ENCODE measurements at places on chromosomes 12 and 14.

GRCh38 chr12:107558816-107559382 lies 126.7 kb upstream of the PWP1 start:
- no peak for DNase-seq

DNA sequence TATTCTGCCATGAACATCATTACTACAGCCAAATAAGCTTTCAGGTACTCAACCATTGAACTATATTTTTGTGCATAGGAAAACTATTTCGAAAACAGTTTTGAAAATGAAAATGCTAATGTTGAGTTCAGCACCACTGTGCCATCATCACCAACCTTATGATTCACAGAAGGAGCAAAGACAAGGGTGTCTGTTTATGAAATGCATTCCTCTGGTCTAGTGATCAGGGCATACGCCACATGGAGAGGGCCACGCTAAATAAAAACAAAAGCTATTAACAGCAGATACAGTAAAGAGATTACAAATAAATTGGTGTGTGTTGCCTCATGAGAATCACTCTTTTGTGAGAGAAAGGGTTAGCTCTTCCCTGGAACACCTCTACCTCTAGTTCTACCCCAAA lies 43.2 kb upstream of the BMAL2 start:
- no peak for DNase-seq

DNA sequence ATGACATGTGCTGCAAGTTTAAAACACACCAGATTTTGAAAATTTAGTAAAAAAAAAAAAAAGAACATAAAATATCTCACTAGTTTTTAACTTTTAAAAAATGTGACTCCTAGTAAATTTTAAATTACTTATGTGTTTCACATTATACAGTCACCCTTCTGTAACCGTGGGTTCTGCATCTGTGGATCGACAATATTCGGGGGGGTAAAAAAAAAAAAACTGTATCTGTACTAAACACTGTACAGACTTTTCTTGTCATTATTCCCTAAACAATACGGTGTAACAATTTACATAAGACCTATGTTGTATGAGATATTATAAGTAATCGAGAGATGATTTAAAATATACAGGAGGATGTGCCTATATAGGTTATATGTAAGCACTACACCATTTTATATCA lies 3.2 kb downstream of the DDX24 start:
- DNase-seq, result no peak

GRCh38 chr12:92332552-92332951 lies 186.9 kb upstream of the BTG1 start:
- DNase-seq, result no peak

GRCh38 chr14:95585953-95586620 lies 51.2 kb downstream of the GLRX5 start:
- DNase-seq, result no peak

GRCh38 chr12:114671443-114672411 lies 12.2 kb downstream of the TBX3 start:
- DNase-seq, result peak; percentile 56

- peak; percentile 18 for DNase-seq
These were observed 202.7 kb downstream of the PRKD1 start for GRCh38 chr14:29724991-29725390.
